Upper lobe of right lung (tissue), 1 donor: ENCODE measurements at places on chromosomes 6 and 20. TPM values are rescaled to one million over a fixed set of nuclear protein-coding genes. Genes with fewer than 3 reads are reported as not detected.

SNAP91 gene
- not detected for total RNA-seq

PI3 gene
- total RNA-seq: 4.1 TPM

PROCR gene
- 20.4 TPM for total RNA-seq

GPR63 gene
- total RNA-seq: 0.55 TPM

DNA sequence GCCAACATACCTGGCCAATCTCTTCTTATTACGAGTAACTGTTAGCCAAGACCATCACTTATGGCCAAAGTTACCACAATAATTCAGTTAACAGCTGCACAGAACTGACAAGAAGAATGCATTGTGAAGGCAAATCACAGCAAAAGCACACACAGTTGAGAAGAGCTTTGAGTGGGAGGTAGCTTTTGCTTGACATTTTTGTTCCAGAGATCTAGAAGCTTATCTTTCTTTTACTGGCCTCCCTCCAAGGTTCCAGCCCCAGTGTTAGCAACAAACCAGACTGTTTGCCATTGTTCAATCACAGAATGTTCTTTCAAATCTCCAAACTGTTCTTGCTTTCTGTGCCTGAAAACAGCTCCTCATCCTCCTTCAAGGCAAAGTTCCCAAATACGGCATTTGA lies 35.9 kb upstream of the IRAK1BP1 start:
- no peak overlapping the region for H3K4me3 ChIP-seq
- peaks cover 9% of the 10 kb centered on the region for H3K4me1 ChIP-seq
- no peaks in the 10 kb centered on the region for H3K27me3 ChIP-seq

GRCh38 chr6:25698631-25699030 lies 46.6 kb downstream of the SCGN start:
- H3K27me3 ChIP-seq: no peaks in the 10 kb centered on the region
- no peak for DNase-seq
- H3K4me1 ChIP-seq: no peaks in the 10 kb centered on the region

DNA sequence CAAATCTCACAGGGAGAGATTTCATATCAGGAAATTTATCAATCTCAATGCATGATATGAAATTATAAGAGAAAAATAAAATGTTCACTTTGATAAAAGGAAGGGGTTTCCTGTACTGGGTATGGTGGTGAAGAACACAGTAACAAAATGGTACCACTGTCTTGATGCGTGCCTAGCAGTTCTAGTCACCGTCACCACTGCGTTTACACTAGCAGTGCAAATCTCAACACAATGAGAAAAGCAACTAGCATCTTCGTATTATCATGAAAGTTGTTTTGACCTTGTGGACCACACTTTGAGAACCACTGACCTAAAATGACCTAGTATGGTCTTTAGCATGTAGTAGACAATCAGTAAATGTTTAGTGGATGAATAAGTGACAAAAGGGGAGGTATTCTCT lies 68.4 kb upstream of the ADGRF4 start:
- H3K27me3 ChIP-seq: no peaks in the 10 kb centered on the region
- no peak overlapping the region for H3K4me3 ChIP-seq
- H3K4me1 ChIP-seq: peaks cover 8% of the 10 kb centered on the region
- no peak for DNase-seq
- H3K27ac ChIP-seq: no peak overlapping the region

DNA sequence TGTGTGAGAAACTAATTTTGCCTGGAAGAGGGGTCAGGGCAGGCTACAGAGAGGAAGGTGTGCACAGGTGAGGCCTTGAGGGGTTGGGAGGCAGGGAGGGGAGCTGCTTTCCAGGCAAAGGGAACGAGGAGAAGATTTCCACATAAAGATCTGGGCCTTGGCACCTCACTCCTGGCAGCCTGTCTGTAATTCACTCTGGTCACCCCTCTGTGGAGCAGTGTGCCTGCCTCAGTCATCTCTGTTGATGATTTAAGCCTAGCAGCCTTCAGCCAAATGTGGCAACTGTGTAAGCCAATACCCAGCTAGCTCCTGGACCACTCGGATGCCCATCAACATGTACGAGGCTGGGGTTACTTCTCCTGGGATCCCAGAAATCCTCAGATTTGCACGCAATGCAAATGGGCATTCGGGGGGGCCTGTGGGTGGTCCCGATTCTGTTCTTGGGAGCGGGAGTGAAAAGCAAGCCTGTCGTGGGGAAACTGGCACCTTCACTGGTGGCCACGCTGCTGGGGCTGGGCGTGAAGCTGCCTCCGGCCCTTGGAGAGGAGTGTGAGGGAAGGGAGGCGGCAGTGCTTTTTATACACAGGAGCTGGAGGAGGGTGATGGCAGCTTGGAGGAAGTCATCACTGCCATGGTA lies 360.4 kb downstream of the ZFAND3 start:
- H3K4me1 ChIP-seq: no peaks in the 10 kb centered on the region
- peak; percentile 48 for DNase-seq
- no peaks in the 10 kb centered on the region for H3K36me3 ChIP-seq
- no peaks in the 10 kb centered on the region for H3K27me3 ChIP-seq
- no peak overlapping the region for H3K27ac ChIP-seq
- no peak overlapping the region for H3K4me3 ChIP-seq

GRCh38 chr20:62238569-62239277 lies 402 bp downstream of the OSBPL2 start:
- peak overlapping the region; percentile 85 for H3K27ac ChIP-seq
- no peaks in the 10 kb centered on the region for H3K27me3 ChIP-seq
- peak overlapping the region; percentile 78 for H3K4me3 ChIP-seq
- DNase-seq: no peak
- H3K4me1 ChIP-seq: peaks cover 21% of the 10 kb centered on the region
